Fibroblast of lung (primary cell): ENCODE measurements at places on chromosomes 3 and 15. TPM values are rescaled to one million over a fixed set of nuclear protein-coding genes. Genes with fewer than 3 reads are reported as not detected.

SERPINI1 gene
- total RNA-seq: 1.3 and 5.8 TPM in 2 replicates

NXPE3 gene
- 16.4 and 26.9 TPM in 2 replicates for total RNA-seq

SLC12A8 gene
- total RNA-seq: 9.8 and 19.5 TPM in 2 replicates

EFHB gene
- 0.83 and 1.0 TPM in 2 replicates for total RNA-seq
